Ovary (tissue), 10 donors: ENCODE measurements at places on chromosomes 2 and 18. TPM values are rescaled to one million over a fixed set of nuclear protein-coding genes. Genes with fewer than 3 reads are reported as not detected.

Gene AQP12A
- not detected for total RNA-seq

Gene CERKL
- not detected for total RNA-seq

Gene OST4
- total RNA-seq, result 226 TPM

GRCh38 chr2:16397681-16398475 lies 267.8 kb downstream of the CYRIA start:
- DNase-seq, result no peak
- H3K27me3 ChIP-seq, result no peaks in the 10 kb centered on the region
- H3K4me3 ChIP-seq, result no peak overlapping the region
- no peaks in the 10 kb centered on the region for H3K36me3 ChIP-seq
- H3K27ac ChIP-seq, result no peak overlapping the region

- no peak overlapping the region for H3K27ac ChIP-seq
- DNase-seq, result no peak
- no peaks in the 10 kb centered on the region for H3K36me3 ChIP-seq
- no peaks in the 10 kb centered on the region for H3K27me3 ChIP-seq
- H3K4me1 ChIP-seq, result no peaks in the 10 kb centered on the region
- H3K4me3 ChIP-seq, result no peak overlapping the region
These were observed 19.7 kb upstream of the MYCN start for GRCh38 chr2:15920696-15921095.
